DMS79 treated with DMSO at 0.1 percent for 48 hours (cell line): ENCODE measurements at places on chromosomes 7 and 10.

GRCh38 chr10:14195433-14195832 is 135.3 kb downstream of the FRMD4A start:
- no peak for DNase-seq

DNA sequence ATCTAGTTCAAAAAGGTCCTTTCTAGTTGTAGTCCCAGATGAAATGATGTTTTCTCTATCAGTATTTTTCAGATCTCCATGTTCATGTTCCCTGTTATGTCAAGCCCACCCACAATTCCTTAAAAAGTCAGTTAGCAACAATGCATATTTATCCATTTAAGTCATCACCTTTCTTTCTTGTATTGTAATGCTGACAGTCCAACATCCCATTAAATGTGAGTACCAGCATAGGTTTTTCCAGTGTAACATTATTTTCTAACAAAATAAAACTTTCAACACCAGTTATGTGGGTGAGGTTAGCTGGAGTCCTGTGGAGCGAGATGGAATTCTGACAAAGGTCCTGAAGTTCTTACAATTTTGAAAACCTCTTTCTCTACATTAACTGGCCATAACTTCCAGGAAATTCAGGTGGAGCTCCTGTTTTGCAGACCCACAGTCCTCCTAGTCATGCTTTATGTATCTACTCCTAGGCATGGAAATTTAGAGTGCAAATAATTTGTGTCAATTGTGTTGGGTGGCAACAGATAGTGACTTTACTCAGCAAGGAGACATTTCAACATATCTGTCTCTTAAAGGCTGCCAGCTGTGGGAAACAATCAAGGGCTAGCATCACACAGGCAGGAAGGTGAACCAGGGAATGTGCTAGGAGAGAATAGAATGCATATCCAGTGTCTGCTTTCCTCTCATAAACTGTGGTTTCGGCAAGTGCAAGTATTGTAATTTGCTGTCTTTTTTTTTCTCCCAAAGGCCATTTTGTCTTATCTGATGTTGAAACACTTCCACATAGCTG is 162.6 kb downstream of the MTERF1 start:
- no peak for DNase-seq

GRCh38 chr10:6195846-6196245 is 6.9 kb upstream of the PFKFB3 start:
- DNase-seq: no peak

- no peak for DNase-seq
Observed at GRCh38 chr10:80909254-80909653, 371.6 kb downstream of the SH2D4B start.
